ENCODE measurements at places on chromosomes 1 and 21. TPM values are rescaled to one million over a fixed set of nuclear protein-coding genes. Genes with fewer than 3 reads are reported as not detected.

The GOLT1A gene
- total RNA-seq, result not detected

- H3K4me1 ChIP-seq, result peaks cover 68% of the 10 kb centered on the region
- no peaks in the 10 kb centered on the region for H3K27me3 ChIP-seq
- H3K36me3 ChIP-seq, result peaks cover 29% of the 10 kb centered on the region
- H3K27ac ChIP-seq, result peak overlapping the region; percentile 70
Measured at GRCh38 chr1:64962441-64962840, 3.9 kb downstream of the JAK1 start.

DNA sequence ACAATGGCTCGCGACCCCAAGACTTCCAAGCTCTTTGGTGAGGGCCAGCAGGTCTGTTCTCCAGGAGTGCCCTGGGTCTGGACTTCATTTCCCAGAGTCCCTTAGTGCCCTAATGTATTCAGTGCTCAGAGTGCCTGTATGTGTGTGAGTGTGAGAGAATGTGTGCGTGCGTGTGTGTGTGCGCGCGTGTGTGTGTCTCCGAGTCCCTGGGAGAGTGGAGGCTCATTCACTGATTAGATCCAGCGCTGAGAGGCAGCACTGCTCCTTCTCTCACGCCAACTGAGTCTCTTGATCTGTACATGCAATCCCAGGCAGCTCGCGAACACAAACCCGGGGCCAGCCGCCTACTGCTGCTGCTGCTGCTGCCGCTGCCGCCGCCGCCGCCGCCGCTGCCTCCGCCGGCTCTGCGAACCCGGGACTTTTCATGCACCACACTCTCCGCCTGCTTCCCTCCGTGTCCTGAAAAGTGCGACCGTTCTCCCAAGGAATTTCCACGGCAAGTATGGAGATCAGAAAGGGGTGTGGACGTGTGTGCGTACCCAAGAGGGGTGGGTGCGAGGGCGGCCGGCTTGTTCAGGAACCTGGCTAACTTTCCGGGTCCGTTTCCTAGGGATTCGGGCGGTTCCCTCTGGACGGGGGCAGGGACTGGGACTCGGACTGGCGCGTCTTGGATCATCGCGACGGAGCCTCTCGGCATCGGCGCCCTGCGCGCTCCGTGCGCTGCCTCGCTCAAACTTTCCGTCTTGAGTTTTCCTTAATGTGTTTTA, at the start of gene RNF220:
RNF220 (plus strand) TSS at position 225 of the 767 bp plus-strand sequence.
- peak within 1 kb of the TSS; percentile 56 for H3K4me3 ChIP-seq
- peak; percentile 38 for DNase-seq
- H3K36me3 ChIP-seq, result no peaks in the 10 kb centered on the region

- H3K4me1 ChIP-seq, result no peaks in the 10 kb centered on the region
- DNase-seq, result no peak
- no peak overlapping the region for H3K4me3 ChIP-seq
- no peaks in the 10 kb centered on the region for H3K36me3 ChIP-seq
- H3K27me3 ChIP-seq, result peaks cover 5% of the 10 kb centered on the region
Measured at GRCh38 chr1:24564695-24565094, 8.8 kb downstream of the NCMAP start.

The NBPF10 gene
- total RNA-seq, result 2.2 TPM

GRCh38 chr1:8096105-8097011, 70.2 kb upstream of the ERRFI1 start:
- peaks cover under 1% of the 10 kb centered on the region for H3K27me3 ChIP-seq
- H3K4me1 ChIP-seq, result peaks cover 37% of the 10 kb centered on the region
- H3K36me3 ChIP-seq, result peaks cover 12% of the 10 kb centered on the region
- H3K4me3 ChIP-seq, result no peak overlapping the region

The HSF2BP gene
- total RNA-seq, result 0.15 TPM

DNA sequence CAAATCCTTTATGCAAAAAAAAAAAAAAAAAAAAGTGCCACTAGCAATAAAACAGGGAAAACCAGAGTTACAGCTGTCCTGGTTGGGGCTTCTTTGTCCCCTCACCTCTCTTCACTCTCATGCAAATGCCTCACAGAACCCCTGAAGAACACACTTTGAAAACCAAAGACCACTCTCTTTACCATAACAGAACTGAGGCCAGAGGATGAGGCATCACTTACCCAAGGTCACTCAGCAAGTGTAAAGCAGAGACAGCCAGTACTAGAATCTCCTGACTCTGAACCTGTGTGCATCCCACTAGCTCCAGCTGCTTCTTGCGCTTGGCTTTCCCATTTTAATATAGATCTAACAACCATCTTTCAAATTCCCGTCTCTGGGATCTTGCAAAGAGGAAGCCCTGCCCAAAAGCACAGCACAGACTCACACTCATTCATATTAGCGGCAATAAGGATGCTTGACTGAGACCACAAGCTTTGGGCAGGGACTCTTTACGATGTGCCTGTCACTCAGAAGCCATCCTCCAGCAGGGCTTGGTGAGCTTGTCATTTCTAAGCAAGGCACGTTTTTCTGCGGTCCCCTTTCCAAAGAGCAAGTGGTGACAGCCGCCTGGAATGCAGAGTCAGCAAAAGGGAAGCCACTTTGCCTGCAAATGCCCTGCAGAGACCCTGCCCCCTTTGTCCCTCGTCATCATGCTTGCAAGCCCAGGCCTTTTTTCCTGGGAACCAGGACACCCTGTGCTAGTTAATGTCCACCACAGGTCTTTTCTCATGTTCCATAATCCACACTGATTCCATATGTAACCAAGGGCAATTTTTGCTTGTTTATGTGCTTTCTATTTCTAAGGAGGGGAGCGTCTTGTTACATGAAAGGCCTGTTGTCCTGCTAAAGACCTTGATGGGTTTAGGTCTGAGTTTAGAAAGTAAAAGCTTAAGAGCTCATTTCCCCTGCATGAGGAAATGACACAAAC, 76.5 kb upstream of the NFIA start:
- H3K36me3 ChIP-seq, result no peaks in the 10 kb centered on the region
- no peak overlapping the region for H3K27ac ChIP-seq
- DNase-seq, result no peak
- H3K4me3 ChIP-seq, result no peak overlapping the region
- H3K4me1 ChIP-seq, result no peaks in the 10 kb centered on the region

DNA sequence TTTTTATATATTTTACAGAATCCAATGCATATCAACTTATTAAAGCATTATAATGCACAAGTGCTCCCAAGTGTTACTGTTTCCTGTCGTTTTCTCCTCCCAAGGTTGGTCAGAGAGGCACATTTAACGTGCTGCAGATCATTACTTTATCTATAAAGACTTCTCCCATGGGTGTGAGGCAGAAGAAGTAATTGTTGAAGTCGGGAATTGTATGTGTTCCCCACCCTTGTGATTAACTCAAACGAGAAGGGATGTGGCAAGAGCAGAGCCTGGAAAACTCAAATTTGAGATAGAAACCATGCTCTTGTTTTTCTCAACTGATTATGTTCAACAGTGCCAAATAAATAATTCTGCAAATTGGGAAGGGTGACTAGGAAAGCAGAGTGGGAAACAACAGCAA, 412.5 kb upstream of the ADAMTS5 start:
- no peak for DNase-seq
- no peaks in the 10 kb centered on the region for H3K27me3 ChIP-seq
- H3K4me3 ChIP-seq, result no peak overlapping the region
- no peaks in the 10 kb centered on the region for H3K36me3 ChIP-seq
- no peaks in the 10 kb centered on the region for H3K4me1 ChIP-seq

The KLHL20 gene
- total RNA-seq, result 18.9 TPM

DNA sequence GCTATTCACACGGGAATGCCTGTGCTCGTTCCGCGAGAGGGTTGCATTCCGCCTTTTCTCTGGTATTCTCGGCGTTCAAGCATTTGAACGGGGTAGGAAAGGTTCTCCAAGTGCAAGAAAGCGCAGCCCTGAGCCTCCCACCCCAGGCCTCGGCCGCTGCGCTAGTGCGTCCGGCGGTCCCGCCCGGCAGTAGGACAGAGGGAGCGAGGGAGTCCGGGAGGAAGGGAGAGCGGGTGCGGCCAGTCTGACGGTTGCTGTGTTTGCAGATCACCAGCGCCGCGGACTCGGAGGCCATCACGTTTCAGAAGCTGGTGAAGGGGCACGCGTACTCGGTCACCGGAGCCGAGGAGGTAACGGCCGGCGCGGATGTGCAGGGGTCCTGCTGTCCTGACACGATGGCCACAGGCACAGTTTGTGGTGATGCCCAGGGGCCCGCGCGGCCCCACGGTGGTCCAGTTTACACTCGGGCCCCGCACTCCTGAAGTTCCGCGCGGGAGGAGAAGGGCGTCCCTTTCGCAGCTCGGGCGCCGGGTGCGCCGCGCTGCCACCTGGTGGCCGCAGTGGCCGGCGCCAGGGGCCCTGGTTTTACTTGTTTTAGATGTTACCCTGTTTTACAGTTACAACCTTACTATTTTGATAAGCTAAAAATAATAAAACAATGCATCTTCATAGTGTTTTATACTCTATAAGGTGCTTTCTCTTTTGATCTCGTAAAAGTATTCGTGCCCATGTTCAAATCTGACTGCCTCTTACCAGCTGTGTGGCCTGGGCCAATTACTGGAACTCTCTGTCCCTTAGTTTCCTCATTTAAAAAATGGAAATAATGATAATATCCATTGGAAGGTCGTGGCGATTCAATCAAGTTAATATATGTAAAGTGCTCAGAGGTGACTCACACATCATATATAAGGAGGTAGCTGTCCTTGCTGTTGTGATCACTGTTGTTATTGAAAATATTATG, 36.7 kb downstream of the CAPN2 start:
- H3K4me3 ChIP-seq, result peak overlapping the region; percentile 55
- H3K4me1 ChIP-seq, result peaks cover 31% of the 10 kb centered on the region
- DNase-seq, result peak; percentile 67
- peak overlapping the region; percentile 31 for H3K27ac ChIP-seq
- H3K27me3 ChIP-seq, result no peaks in the 10 kb centered on the region

- H3K27ac ChIP-seq, result peak overlapping the region; percentile 73
- peaks cover 36% of the 10 kb centered on the region for H3K36me3 ChIP-seq
- peak overlapping the region; percentile 85 for H3K4me3 ChIP-seq
- H3K27me3 ChIP-seq, result no peaks in the 10 kb centered on the region
- peaks cover 65% of the 10 kb centered on the region for H3K4me1 ChIP-seq
- DNase-seq, result no peak
Measured at GRCh38 chr1:156194300-156194652, 372 bp downstream of the SLC25A44 start.

- peaks cover 3% of the 10 kb centered on the region for H3K4me1 ChIP-seq
- H3K4me3 ChIP-seq, result no peak overlapping the region
- no peaks in the 10 kb centered on the region for H3K27me3 ChIP-seq
- H3K36me3 ChIP-seq, result peaks cover 73% of the 10 kb centered on the region
- DNase-seq, result no peak
Measured at GRCh38 chr1:226373376-226373775, 34.5 kb downstream of the PARP1 start.

DNA sequence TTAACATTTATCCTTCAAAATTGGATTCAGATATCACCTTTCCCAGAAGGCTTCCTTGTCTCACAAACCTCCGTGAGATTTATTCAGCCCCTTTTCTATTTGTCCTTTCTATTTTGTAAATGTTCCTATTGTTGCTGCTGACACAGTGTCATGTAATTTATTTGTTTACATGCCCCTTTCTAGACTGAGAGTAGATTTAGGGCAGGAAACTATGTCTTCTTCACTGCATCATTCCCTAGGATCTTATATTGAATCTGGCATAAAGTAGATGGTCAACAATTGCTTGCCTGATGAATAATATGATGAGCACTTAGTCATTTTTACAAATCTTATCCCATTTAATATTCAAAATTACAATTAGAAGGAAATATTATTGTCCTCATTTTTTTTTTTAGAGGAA, 8.1 kb upstream of the CNN3 start:
- DNase-seq, result no peak
- H3K27ac ChIP-seq, result no peak overlapping the region
- no peak overlapping the region for H3K4me3 ChIP-seq
- peaks cover 4% of the 10 kb centered on the region for H3K4me1 ChIP-seq

DNA sequence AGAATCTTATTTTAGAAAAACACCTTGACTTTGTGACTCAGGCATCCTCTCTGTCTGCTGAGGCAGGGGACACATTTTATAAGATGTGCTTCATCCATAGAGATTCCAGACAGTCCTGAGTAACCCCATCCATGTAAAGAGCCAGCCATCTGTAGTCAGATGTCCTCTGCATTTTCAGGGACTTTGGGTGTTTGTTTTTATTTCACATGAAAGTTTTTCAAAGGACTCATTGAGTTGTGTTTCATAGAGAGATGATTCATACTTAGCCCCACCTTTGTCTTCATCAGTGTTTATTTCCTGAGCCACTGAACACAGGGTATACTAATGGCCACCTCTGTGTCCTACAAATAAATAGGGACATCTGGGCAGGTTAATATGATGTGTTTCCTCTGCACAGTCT, 280.4 kb downstream of the CACNA1E start:
- H3K36me3 ChIP-seq, result no peaks in the 10 kb centered on the region
- no peak overlapping the region for H3K27ac ChIP-seq
- H3K4me1 ChIP-seq, result peaks cover 2% of the 10 kb centered on the region
- no peak for DNase-seq
